ENCODE measurements at places on chromosomes 3 and 15. TPM values are rescaled to one million over a fixed set of nuclear protein-coding genes. Genes with fewer than 3 reads are reported as not detected.

The PP2D1 gene
- total RNA-seq: not detected

GRCh38 chr3:458653-459310 is 262.2 kb downstream of the CHL1 start:
- no peaks in the 10 kb centered on the region for H3K27me3 ChIP-seq
- no peak overlapping the region for H3K4me3 ChIP-seq
- no peaks in the 10 kb centered on the region for H3K36me3 ChIP-seq
- DNase-seq: no peak
- H3K4me1 ChIP-seq: no peaks in the 10 kb centered on the region

GRCh38 chr3:87135412-87135811 is 91.7 kb upstream of the CHMP2B start:
- H3K4me3 ChIP-seq: no peak overlapping the region
- no peak overlapping the region for H3K27ac ChIP-seq
- H3K4me1 ChIP-seq: no peaks in the 10 kb centered on the region
- DNase-seq: no peak
- no peaks in the 10 kb centered on the region for H3K27me3 ChIP-seq

The PLA2G4B gene
- total RNA-seq: 1.8 TPM

DNA sequence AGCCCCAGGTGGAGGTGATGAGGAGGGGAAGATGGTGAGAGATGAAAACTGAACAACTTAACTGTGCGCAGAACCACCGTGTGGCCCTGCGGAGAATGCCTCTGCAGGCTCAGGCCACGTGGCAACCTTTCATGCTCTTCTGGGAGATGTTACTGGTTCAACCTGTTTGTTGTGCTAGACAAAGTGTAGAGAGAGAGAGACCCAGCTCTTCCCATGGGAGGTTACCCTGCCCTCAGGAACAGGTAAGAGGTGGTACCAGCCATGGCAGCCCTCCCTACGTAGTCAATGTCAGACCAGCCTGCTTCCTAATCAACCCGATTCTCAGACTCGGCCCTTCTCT is 37.0 kb upstream of the HACD2 start:
- no peaks in the 10 kb centered on the region for H3K27me3 ChIP-seq
- H3K36me3 ChIP-seq: peaks cover 32% of the 10 kb centered on the region
- H3K27ac ChIP-seq: no peak overlapping the region
- no peak overlapping the region for H3K4me3 ChIP-seq

The ATP8B4 gene
- total RNA-seq: 0.23 TPM

All from astrocyte (in vitro differentiated cells and primary cell).